ENCODE measurements at places on chromosomes 6 and 20.
A peak's percentile ranks its signal among the peaks of the same experiment; 100 is the strongest.

DNA sequence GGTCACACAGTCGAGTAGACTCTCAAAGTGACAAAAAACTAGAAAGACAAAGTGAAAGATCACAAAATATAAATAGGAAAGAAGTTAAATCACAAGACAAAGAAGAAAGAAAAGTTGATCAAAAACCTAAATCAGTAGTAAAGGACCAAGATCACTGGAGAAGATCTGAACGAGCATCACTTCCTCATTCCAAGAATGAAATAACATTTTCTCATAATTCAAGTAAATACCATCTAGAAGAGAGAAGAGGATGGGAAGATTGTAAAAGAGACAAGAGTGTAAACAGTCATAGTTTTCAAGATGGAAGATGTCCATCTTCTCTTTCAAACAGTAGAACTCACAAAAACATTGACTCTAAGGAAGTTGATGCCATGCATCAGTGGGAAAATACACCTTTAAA lies 31.6 kb upstream of the GJA10 start:
- DNase-seq, result no peak

DNA sequence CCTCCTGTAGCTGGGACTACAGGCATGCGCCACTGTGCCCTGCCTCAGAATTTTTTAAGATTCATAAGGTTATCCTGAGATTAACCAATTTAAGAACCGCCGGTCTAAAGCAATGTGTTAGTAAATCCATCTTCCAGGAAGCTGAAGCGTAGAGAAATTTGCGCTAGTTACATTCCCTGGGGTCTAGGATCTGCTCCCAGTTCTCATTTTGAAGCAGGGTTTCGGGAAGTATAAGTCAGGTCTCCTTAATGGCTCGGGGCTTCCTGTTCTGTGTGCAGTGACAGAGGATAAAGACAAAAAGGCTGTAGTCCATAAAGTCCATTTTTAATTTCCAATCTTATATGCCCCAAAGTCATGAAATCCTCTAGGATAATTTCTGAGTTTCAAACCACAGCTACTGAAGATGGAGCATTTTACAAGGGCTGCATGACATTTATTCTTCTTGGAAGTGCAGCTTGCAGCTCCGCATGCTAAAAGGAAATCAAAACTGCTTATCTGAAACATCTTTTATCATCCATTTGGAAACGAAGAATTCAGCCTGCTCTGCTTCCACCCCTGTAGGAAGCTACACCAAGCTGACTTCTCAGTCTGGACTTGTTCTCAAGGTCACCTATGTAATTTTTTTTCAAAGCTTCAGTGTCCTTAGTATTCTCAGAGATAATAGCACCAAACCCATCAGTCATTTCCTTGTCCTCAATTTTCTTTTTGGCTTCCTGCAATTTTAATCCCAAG lies 326.1 kb downstream of the PRL start:
- DNase-seq, result no peak

- DNase-seq, result no peak
Measured at GRCh38 chr6:43150051-43150751, 20.9 kb upstream of the SRF start.

DNA sequence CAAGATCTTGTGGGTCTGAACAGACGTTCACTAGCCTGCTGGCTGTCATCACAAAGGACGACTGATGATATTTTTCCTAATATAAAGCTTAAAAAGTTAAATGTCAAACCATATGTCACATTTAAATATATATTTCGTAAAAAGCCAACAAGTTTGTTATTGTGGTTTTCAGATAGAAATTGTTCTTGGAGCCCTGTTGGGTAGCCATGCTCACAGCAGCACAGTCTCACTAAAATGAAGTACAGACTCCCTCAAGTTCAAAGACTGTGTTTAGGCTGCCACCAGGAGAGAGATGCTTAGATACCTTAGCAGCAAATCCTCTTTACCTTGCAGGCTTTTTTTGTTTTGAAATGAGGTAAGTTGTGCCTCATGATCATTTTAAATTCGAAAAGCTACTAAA lies 17.8 kb downstream of the EEF1E1 start:
- no peak for DNase-seq

DNA sequence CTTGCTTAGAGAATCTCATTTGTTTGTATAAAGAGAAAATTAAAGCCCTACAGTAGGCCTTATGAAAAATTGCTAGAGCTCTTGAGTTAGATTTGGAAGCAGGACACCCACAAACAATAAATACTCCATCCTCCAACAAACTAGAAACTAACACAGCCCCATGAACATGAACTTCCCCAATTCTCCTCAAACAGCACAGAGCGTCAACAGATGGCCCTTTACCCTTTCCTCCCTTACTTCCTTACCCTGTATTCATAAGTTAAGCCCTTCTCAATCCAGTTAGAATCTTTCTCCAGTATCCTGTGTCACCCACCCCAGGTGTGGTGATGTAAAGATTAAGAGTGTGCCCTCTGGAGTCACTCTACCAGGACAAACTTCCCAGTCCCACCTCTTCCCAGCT lies 113.7 kb downstream of the UNC5CL start:
- no peak for DNase-seq

DNA sequence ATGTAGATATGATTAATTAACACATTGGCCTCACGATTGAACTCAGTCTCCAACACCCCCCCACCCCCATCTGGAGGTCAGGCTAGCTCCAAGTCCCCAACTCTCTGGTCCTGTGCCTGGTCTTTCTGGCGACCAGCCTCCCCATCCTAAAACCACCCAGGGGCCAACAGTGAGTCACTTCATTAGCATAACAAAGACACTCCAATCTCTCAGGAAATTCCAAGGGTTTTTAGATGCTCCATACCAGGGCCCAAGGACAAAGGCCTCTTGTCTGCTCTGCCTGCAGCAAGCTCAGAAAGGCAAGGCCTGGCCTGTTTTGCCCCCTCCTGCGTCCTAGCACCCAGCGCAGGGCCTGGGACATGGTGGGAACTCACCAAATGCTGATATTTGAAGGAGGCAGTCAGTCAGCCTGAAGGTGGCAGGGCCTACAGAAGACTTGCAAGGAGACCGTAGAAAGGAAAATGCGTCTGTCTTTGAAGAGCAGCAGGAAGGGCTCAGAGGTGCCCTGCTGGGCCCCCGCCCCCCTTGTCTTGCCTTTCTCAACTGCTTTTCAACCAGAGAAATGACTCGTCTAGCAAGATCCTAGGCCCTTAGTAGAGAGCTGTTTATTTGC lies 184.7 kb downstream of the CDH4 start:
- DNase-seq, result no peak

DNA sequence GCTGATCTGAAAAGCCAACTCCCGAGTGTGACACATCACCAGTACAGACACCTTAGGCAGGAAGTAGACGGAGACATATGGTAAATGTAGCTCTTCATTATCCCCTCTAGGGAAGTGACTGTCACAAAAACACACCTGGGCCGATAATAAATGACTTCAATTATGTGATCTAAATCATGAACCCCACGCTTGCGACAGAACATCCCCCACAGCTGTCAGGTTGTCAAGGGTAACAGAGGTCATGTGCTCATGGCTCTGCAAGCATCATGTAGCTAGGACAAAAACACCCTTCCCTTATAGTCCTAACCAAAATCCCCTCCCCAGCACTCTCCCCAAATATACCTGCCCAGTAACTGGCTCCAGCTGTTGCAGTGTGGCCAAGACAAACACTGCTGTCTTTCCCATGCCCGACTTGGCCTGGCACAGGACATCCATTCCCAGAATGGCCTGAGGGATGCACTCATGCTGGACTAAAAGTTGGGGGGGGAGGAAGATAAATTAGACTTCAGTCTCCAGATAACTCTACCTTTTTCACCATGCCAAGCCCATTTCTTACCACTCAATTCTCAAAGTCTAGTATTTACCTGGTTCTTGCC lies 2.9 kb downstream of the DDX39B start:
- no peak for DNase-seq

- no peak for DNase-seq
Measured at GRCh38 chr20:11045412-11046175, 371.8 kb upstream of the JAG1 start.

DNA sequence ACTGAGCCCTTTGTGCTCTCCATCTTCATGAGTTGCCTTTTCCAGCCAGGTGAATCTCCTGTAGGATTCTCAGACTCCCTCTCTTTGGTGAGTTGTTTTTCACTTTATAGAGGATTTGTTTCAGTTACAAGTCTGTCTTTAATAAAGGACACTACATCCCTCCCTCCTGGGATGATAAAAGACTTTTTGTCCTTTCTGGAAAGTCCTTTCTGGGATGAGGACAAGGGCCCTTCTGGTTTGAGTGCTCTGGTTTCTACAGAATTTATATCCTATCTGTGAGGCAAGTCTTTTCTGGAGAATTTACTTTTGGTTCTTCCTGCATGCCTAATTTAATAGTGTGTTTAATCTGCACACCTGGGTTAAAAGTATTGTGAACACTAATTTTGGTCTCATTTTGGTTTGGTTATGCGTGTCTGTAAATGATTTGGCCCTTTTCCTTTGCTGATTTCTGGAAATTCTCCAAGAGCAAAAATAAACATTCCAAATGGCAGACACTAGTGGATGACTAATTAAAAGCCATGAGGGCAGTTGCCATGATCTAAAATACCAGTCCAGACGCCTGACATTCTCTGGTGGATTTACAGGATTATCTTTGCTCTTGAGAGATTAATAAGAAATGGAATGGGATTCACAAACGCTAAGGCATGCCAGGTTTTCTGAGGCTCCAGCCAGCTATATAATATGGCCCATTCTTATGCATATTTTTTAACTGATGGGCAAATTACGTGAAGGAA lies 44.8 kb downstream of the TCP11 start:
- no peak for DNase-seq

GRCh38 chr6:166228425-166228824 lies 60.8 kb upstream of the TBXT start:
- no peak for DNase-seq

GRCh38 chr6:132520953-132521352 lies 8.0 kb upstream of the STX7 start:
- no peak for DNase-seq

GRCh38 chr6:106773522-106773921 lies 144.1 kb downstream of the QRSL1 start:
- DNase-seq, result no peak

DNA sequence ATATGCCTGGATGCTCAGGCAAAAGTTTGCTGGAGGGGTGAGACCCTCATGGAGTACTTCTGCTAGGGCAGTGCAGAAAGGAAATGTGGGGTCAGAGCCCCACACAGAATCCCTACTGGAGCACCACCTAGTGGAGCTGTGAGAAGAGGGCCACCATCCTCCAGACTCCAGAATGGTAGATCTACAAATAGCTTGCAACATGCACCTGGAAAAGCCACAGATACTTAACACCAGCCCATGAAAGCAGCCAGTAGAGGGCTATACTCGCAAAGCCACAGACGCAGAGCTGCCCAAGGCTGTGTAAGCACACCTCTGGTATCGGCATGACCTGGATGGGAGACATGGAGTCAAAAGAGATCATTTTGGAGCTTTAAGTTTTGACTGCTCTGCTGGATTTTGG lies 60.7 kb upstream of the GJE1 start:
- DNase-seq, result no peak

DNA sequence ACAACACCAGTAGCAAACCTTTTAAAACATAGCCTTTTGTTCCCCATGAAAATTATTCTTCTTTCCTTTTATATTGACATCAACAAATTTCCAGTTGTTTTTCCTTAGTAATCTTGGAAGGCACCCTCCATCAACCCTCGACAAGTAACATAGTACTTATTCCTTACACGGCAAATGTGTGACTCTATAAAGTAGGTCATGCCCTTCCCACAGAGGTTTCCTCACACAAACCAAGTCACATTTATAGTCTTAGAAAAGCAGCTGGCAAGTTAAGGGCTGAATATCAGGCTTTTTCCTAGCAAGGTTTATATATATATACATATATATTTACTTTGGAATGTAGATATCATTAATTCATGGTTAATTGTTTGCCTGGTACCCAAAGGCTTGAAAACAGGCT lies 371.5 kb downstream of the SYNE1 start:
- DNase-seq, result no peak

- no peak for DNase-seq
Measured at GRCh38 chr6:64293298-64293697, 657.7 kb downstream of the PHF3 start.

GRCh38 chr6:167093922-167094432 lies 28.9 kb upstream of the CCR6 start:
- DNase-seq, result peak; percentile 61

- DNase-seq, result no peak
Measured at GRCh38 chr6:70377372-70377771, 35.9 kb upstream of the FAM135A start.

DNA sequence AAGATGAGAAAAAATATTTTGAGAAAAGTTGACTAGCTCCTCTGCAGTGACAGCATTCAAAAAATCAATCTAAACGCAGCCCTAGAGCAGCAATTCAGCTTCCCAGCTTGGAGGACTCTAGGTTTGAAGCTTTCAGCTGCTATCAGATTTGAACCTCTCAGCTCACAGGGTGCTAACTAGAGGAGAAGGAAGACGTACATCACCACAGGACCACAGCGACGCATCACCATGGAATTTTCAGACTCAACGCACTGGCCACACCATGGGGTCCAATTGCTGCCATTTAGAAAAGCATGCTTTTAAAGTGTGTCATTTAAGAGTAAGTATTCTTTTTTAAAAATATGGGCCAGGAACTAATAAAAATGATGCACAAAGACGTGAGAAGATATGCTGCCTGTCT lies 45.0 kb upstream of the FUCA2 start:
- no peak for DNase-seq

DNA sequence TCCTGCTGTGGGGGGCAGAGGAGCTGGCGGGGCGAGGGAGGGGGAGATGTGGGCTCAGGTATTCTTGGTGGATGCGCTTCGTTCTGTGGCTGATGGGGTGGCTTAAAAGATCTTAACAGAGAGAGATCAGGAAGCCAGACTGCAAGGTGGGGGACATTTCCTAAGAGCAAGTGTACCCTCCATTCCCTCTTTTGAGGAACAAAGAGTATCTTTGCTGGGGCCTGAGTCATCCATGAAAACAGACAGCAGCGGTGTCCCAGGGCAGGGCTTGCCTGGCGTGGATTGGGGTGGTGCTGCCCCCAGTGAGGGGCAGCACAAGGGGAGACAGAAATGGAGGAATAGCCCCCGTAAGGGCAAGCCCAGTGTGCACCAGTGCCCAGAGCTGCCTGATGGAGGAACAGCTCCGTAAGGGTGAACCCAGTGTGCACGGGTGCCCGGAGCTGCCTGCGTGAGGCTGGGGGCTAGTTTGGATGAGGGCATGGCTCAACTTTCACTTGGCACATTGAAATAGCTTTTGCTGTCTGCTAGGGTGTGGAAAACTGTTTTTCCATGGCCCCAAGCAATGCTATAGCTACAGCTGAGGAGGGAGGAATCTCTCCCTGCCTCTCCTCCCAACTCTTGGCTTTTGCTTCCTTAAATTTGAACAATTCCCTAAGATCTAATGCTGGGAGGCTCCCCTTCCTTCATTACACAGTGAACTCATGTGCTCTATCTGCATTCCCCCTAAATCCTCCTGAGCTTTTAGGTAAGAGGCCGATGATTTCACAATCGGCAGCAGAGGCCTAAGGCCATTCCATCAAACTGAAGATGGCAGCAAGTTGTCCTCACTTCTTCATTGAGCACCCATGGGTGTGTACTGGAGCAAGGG lies 12.9 kb downstream of the MAPK13 start:
- no peak for DNase-seq

DNA sequence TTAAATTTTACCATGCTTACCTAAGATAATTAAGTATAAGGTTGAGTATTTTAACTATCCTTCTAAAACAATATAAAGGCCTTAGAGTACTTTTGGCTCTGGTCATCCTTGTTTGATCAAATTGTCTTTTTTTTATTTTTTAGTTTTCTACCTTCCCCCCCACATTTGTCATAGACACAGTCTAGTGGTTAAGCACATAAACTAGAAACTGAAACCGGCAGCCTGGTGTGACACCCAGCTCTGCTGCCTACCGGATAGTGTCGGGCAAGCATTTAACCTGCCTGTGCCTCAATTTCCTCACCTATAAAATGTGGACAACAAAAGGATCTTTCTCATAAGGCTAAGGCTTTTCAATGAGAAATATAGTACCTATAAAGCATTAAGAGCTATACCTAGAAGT lies 21.6 kb upstream of the TULP4 start:
- peak; percentile 55 for DNase-seq

All from stimulated activated CD4-positive, alpha-beta T cell treated with anti-CD3 and anti-CD28 coated beads, Interleukin-2, amount 100 ng/mL, for 24 hours (primary cell).